Placental pericyte (primary cell): ENCODE measurements at places on chromosomes 5 and 9. TPM values are rescaled to one million over a fixed set of nuclear protein-coding genes. Genes with fewer than 3 reads are reported as not detected.

LRRTM2 gene
- total RNA-seq = 0.22 and 1.0 TPM in 2 replicates

PCDH12 gene
- under 0.01 TPM in 1 of 2 replicates, not detected in the other for total RNA-seq

FOXD4 gene
- 0.14 and 0.22 TPM in 2 replicates for total RNA-seq

ANGPTL2 gene
- 21.2 and 71.6 TPM in 2 replicates for total RNA-seq

ANKRD31 gene
- total RNA-seq = under 0.01 TPM in 2 replicates

PCDHGC5 gene
- 3.9 and 6.6 TPM in 2 replicates for total RNA-seq

FOXD1 gene
- total RNA-seq = 2.4 and 23.6 TPM in 2 replicates

WNK2 gene
- not detected in 2 replicates for total RNA-seq

TPRN gene
- total RNA-seq = 9.9 and 14.9 TPM in 2 replicates

TMC1 gene
- total RNA-seq = 0.86 TPM in 1 of 2 replicates, not detected in the other

C5orf58 gene
- under 0.01 TPM in 1 of 2 replicates, not detected in the other for total RNA-seq
